SHP77 treated with DMSO at 0.1 percent for 48 hours (cell line): ENCODE measurements at places on chromosomes 7 and 10.
A peak's percentile ranks its signal among the peaks of the same experiment; 100 is the strongest.

DNA sequence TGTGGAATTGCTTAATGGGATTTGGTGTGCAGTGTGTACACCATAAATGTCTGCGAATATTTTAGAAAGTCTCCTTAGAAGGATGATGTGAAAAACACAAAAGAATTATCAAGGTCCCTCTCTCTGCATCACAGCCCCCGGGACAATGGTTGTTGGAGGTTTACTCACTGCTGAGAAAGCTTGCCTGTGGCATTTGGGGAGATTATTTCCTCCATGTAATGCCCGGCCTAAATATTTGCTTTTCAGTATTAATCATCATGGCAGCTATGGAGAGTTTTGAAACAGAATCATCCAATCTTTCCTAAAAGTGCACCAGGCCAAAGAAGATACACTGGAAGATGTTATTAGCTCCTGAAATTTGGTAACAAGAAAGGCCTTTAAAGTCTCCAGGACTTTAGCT lies 113.8 kb upstream of the ADCY1 start:
- DNase-seq = no peak

GRCh38 chr10:5234106-5234860 lies 37.6 kb downstream of the AKR1C4 start:
- peak; percentile 8 for DNase-seq

DNA sequence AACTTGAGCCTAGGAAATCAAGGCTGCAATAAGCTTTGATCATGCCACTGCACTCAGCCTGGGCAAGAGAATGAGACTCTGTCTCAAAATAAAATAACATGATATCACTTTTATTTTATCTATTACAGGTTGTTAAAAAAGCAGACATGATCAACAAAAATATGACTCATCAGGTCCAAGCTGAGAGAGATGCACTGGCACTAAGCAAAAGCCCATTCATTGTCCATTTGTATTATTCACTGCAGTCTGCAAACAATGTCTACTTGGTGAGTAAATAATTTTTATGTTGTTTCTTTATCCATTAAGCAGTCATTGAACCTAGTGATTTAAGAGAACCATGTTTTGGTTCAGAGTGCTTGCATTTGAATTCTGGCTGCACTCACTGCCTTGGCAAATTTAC lies 3.3 kb downstream of the MASTL start:
- DNase-seq = no peak

- DNase-seq = no peak
Measured at GRCh38 chr10:99595236-99595635, 25.0 kb downstream of the SLC25A28 start.

- DNase-seq = no peak
Measured at GRCh38 chr7:111727905-111728634, 165.8 kb upstream of the IMMP2L start.

DNA sequence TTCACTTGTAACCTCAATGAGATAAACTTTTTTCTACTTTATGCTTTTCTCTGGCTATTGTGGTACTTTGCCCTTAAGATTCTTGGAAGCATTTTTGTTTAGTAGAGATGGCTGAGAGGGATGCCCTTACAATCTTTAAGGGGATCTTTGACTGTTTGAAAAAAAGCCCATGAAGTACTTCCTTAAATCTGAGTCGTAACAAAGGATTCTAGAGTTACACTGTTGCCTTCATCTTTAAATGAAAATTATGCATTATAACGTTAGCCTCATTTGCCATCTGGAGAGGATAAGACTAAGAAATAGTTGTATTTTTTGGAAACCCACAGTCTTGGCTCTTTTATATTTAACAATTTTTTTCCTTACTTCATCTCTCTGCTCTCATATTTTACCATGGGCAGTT lies 37.8 kb upstream of the FZD1 start:
- no peak for DNase-seq

GRCh38 chr7:86778271-86778670 lies 134.6 kb downstream of the GRM3 start:
- DNase-seq = no peak

DNA sequence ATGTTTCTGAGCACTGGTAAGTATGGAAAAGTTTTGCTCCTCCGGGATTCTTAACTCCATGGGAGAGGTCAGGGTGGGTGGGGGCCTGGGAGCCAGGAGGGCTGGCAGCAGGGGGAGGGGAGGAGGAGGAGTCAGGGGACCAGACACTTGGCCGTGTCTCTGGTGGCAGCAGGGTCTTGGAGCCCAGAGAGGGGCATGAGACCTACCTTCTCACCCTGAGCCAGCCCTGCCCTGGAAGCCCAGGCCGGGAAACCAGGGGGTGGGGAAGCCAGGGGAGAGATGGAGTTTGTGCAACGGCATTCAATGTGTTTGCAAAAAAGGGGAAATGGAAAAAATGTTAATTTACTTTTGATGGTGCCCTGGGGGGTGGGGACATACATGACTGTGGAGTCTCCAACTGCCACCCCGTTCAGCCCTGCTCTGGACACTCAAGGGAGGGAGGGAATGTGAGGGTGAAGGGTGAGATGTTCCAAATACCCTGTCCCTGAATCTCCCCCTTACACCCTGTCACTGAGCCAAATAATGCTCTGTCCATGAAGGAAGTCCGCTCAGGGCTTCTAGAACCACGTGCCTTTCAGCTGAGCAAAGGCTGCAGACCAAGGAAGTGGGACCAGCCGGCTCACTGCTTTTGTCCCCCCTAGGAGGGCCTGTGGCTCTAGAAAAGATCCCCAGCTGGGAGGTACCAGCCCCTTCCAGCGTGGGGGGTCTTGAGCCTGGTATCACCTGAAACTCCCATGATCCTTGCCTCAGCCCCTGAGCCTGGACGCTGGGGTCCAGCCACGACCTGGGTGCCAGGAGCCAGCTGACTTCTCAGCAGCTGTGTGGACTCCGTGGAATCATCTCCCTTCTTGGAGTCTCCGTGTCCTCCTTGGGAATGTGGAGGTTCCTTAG lies 48.3 kb downstream of the TMEM270 start:
- no peak for DNase-seq

DNA sequence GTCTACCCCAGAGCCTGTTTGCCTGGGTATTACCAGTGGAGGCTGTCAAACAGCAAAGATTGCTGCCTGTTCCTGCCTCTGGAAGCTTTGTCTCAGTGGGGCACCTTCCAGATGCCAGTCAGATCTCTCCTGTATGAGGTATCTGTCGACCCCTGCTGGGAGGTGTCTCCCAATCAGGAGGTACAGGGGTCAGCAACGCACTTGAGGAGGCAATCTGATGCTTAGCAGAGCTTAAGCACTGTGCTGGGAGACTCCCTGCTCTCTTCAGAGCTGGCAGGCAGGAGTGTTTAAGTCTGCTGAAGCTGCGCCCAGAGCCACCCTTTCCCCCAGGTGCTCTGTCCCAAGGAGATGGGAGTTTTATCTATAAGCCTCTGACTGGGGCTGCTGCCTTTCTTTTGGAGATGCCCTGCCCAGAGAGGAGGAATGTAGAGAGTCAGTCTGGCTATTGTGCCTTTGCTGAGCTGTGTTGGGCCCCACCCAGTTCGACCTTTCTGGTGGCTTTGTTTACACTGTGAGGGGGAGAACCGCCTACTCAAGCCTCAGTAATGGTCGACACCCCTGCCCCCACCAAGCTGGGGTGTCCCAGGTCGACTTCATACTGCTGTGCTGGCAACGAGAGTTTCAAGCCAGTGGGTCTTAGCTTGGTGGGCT lies 62.2 kb downstream of the PPP1R9A start:
- no peak for DNase-seq

- no peak for DNase-seq
Measured at GRCh38 chr10:70950037-70950436, 61.7 kb upstream of the PCBD1 start.

DNA sequence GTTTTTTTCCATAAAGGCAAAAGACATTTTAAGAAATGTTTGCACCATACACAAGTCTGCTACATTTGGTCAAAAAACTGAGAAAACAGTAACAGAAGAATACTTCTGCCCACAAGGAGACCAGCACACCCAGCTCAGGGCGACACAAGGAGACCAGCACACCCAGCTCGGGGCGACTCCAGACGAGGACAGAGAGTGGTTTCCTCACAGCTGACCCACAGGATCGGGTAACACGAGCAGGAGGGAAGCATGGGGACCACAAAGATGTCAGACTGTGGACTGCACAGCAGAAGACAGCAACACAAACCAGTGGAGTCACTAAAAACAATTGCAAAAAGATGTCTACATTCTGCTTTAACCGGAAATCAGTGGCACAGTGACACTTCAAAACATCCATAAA lies 237.6 kb downstream of the DIP2C start:
- DNase-seq = no peak

DNA sequence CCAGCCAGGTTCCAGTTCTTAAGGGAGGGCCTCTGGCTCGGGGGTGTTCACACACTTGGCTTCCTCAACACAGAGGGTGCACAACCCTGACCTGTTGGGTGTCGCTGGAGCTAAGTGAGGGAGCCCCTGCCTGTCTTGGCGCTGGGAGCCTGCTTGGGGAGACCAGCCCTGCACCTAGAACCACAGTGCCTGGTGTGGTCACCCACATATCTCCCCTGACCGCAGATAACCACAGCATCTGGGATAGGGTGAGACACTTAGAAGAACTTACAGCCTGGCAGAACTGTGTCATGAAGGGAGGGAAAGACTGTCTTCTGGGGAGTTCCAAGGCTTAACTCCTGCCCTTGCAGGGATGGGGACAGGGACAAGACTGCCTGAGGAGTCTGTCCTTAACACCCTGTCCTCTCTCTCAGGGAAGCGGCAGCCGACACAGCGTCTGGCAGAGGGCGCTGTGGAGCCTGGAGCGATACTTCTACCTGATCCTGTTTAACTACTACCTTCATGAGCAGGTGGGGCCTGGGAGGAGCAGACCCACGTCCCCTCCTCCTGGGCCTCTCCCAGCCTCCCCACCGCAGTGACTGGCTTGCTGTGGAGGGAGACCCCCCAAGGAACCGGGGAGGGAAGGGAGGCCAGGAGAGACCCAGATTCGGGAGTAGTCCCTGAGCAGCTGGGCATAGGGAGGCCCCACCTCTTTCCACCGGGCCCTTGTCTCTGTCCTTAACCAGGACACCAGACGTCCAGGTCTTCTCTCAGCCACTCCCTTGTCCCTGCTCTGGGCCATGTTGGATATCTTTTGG lies 59.0 kb downstream of the PALD1 start:
- no peak for DNase-seq

DNA sequence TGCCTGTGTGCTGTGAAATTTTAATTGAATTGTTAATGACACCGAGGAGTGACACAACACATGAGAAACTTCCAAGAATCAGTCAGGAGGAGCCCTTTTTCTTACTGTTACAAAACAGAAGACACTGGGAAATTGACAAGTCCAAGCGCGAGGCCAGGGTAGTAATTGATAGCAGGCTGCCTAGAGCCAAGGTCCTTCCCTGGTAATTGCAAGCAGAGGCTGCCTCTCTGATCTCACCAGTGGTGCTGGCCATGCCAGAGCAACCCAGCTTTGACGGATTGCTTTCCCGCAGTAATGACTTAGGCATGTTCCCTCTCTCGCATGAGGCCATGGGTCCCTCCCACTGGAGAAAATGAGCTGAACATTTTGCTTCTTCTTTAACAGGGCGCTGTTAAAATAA lies 111.5 kb downstream of the LRMDA start:
- DNase-seq = no peak

GRCh38 chr7:101608772-101609713 lies 20.1 kb downstream of the MYL10 start:
- DNase-seq = no peak

- DNase-seq = no peak
Measured at GRCh38 chr10:4034907-4035598, 250.0 kb upstream of the KLF6 start.

DNA sequence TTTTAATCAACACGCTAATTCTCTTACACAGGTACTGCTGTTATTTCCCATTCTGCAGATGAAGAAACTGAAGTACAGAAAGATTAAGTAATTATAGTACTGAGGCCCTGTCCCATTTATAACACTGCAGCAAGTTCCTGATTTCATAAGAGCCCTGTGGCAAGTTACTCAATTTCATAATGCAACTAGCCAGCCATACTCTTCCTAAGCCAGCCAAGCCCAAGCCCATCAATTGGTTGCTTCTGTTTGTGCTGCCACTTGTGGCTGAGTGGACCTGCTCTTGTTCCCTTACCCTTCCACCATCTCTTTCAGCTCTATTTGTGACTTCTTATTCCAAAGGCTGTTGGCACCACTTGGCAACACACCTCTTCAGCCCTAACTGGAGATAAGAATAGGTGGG lies 19.7 kb upstream of the PRPF18 start:
- no peak for DNase-seq

- DNase-seq = no peak
Measured at GRCh38 chr10:5360318-5360915, 4.3 kb upstream of the UCN3 start.

DNA sequence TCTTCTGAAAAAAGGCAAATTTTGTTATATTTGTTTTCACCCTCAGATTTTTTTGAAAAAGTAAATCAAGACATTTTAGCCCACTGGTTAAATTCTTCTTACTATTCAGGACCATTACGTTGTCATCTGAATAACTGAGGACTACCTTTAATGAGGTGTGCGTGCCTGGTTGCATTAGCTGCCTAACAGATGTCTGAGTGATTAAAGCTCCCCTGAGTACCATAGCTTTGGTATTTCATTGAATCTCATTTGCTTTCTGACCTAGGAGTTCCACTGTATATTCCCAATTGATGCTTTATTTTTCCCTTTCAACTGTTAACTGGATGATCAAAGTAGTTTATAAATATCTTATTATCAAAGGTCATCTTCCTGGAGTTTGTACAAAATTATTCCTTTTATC lies 410.0 kb upstream of the SEMA3D start:
- DNase-seq = no peak

DNA sequence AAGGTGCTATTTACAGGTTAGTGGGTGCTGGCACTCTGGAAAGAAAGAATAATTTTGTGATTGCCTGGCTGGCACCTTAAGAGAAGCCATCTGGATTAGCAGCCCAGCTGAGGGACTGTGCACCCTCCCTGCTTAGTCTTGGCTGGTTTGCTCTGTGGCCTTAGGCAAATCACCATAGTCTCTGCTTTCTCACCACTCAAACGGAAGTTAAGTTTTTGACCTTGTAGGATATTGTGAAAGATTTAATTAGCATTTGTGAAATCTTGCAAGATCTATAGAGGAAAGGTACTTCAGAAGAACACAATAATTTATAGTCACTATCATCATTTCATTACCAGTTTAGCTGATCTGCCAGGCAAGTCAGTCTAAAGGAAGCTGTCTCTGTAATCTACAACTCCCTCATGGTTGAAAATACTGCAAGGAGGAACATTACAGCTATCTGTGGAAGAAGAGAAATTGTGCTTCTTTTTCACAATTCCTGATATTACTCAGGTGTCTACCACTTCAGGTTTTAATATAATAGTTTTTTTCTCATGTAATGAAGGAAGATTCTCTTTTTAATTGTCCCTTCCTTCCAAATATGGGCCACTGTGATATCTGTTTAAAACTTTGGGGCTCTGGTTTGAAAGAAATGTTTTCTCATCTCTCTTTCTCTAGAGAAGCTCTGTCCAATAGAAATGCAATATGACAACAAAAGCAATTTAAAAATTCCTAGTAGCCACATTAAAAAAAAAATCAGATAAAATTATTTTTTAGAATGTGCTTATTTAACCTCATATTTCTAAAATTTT lies 219.6 kb downstream of the PTEN start:
- DNase-seq = no peak

- DNase-seq = no peak
Measured at GRCh38 chr10:123930340-123931001, 38.9 kb upstream of the CPXM2 start.
